ENCODE measurements at places on chromosomes 13 and 19. TPM values are rescaled to one million over a fixed set of nuclear protein-coding genes. Genes with fewer than 3 reads are reported as not detected.

DNA sequence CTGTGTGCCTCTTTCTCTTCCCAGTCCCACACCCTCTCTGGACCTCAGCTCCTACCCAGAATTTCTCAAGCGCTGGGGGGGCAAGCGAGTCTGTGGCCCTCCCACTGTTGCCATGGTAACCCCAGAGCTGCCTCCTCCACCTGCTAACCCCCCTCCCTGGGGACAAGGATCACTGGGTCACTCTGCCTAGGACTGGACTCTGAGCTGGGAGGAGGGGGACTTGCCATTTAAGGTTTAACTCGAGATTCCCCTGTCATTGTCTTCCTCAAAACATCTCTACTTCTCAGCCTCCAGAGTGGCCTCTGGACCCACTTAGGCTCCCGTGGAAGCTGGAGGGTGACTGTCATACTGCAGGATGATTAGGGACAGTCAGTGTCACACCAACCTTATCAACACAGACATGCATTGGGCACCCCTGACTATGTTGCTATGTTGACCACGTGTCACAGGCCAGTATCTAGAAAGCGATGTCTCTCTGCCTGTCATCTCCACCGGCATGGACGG, 2.2 kb downstream of the PALM3 start:
- DNase-seq = peak; percentile 87

Gene TEX26
- not detected for polyA plus RNA-seq

Gene ZNF135
- polyA plus RNA-seq = not detected

DNA sequence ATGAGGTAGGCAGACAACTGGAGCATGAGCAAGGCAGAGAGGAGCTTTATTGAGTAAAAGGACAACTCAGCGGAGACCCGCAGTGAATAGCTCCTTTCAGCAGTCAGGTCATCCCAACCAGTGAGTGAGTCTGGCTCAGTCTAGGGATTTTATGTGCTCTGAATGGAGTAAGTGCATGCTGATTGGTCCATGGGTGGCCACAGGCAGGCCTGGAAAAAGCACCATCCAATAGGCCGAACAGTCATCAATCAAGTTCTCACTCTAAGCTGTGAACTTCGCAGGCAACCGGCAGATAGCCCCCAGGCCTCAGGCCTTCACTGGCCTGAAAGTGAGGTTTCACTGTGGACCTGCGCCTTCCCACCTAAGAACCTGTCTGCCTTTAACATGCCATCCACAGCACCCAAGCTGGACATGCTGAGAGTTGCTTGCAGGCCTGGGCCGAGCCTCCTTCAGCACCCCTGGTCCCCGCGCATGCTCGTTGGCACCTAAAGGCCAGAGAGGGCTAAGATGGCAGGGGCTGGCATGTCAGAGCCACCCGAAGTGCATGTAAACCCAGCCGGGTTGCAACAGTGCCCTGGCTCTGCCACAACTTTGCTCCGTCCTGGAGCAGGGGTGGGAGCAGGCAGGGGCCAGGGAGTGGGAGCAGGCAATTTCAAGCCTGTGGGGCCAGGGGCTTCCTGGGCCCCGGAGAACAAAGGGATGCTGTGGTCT, 698.7 kb downstream of the SLITRK1 start:
- no peak for DNase-seq

Gene AXL
- 5.7 TPM for polyA plus RNA-seq

Gene SIGLECL1
- not detected for polyA plus RNA-seq

DNA sequence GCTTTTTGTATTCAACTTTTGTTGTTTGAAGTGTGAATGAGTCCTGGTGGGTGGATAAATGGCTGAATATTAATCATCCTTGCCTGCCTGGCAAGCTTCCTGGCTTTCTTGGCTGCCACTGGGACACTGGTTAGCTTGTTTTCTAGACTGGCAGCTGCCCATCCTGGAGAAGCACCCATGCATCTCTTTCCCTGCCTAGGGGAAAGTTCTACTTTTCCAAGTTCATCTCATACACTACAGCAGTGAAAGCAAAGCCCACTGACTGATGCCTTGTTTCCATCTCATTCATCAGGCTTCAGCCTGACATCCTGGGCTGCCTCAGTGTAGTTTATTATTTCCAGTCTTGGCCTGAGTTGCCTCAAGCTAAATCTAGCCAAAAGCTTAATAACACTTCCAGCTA, 244.8 kb downstream of the PCDH20 start:
- no peak for DNase-seq

Gene SLITRK6
- not detected for polyA plus RNA-seq

Gene CGB7
- polyA plus RNA-seq = 0.07 TPM

Gene KCNN1
- not detected for polyA plus RNA-seq

All from HepG2 (cell line).